ENCODE measurements at places on chromosomes 2 and 18.

DNA sequence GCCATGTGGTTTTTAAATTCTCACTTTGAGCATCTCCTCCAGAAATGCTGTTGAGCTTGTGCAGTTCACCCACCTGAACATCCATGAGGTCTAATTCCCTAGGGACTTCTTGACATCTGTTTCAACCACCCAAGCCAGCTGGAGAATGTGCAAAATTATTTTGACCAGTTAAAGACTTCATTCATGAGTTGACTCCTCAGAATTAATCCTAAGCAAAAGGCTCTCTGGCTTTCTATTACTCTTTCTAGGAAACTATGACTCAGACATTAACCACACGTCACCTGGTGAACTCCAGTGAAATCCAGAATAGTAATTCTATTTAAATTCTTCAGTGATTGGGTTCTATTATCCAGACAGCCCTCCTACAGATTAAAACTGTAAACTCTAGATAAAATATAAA, 247.5 kb downstream of the NBAS start:
- no peak for DNase-seq

DNA sequence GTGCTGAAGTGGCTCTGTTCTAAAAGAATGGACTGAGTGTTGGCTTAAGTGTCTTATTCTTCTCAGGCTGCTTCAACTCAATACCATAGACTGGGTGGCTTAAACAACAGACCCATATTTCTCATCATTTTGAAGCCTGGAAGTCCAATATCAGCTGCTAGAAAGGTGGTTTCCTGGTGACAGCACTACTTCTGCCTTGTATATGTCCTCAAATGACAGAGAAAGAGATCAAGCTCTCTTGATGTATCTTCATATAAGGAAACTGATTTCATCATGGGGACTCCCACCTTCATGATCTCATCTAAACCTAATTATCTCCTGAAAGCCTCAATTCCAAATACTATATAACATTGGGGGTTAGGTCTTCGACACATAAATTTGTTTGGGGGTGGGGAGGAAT, 449.7 kb upstream of the DSEL start:
- DNase-seq: no peak

DNA sequence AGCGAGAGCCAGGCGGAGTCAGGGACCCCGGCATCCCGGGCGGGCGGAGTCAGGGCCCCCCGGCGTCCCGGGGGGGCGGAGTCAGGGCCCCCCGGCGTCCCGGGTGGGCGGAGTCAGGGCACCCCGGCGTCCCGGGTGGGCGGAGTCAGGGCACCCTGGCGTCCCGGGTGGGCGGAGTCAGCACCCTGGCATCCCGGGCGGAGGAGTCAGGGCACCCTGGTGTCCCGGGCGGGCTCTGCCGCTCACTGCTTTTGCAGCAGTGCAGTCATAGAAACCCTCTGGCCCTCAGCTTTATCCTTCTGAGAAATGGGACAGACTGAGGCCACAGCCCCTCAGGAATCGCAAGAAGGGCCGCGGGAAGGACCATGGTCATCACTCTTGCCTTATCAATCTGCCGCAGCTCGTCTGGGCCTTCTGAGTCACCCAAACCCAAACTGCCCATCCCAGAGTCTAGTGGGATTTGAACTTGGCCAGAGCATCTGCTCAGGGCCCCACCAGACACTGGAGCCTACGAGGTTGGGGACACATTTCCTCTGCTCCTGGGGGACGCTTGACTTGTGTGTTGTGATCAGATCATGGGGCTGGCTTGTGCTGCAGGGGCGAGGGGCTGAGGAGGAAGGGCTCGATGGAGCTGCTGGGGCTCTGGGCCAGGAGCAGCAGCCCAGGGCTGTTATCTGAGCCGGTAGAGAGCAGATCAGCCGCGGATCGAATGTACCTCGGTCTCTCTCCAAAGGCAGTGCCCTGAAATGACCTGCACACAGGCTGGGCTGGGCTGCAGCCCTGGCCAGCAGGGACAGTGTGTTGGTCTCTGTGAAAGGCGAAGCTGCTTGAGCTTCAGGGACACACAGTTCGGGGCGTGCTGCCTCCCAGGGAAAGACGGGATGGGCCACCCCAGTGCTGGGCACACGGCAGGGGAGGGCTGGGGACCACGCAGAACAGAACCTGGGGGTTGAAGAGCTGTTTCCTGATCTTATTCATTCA, 290.1 kb upstream of the HDAC4 start:
- peak; percentile 20 for DNase-seq

GRCh38 chr2:110713513-110714362, 18.6 kb upstream of the ACOXL start:
- no peak for DNase-seq

GRCh38 chr2:119366161-119366648, 429 bp downstream of the C2orf76 start:
- no peak for DNase-seq

DNA sequence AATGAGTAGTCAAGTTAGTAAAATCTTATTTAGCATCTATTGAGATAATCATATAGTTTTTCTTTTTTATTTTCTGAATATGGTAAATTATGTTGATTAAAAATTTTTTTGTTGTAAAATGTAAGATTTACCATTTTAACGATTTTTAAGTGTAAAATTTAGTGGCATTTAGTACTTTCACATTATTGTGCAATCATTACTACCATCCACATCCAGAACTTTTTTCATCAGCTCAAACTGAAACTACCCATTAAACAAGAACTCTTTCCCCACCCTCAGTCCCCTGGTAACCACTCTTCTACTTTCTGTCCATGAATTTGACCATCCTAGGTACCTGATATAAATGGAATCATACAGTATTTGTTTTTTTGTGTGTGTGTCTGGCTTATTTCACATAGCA, 11.1 kb downstream of the RAB3GAP1 start:
- no peak for DNase-seq

DNA sequence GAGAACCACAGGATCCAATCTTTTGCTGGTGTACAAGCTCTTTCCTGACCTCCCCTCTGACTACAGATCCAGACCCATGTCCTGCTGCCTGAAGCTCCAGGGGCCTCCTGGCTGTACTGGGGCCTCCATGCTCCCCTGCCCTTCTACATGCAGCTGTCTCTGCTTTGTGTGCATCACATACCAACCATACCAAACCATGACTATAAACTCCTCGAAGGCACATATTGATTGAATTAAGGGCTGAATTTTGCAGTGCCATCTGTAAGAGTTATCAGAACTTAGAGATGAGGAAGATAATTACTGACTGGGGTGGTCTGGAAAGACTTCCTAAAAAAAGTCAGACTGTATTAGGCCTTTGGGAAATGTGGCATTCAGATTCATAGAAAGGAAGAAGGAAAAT, 139.9 kb upstream of the CXCR4 start:
- no peak for DNase-seq

DNA sequence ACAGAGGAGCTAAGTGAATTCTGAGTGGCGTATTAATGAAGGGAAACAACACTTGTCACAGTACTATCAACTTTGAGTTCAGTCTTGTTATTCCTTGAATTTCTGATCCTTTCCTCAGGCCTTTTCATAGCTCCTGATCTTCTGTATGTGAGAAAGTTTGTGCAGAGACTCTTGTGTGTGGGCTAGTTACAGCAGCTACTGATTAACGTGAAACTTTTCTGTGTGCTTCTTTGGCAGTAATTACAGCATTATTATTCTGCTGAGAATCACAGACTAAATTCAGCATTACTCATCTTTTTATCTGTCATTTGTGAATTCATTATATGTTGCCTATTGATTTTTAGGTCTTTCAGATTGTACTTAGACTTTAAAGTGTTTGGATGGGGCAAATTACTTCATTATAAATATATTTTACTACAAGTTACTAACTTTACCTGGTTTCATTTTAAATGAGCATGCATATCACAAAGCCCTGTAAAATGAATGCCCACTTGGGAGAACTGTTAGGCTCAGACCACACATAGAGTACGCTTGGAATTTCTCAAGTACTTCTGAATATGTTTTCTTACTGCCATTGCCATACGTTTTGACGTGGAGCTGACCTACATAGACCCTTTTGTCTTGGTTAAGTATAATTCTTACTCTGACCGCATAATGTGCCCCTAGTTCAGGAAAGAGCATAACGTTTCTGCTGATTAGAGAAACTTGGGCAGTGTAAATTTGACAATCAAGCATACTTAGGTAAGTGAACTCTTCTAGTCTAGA, 36.2 kb downstream of the CREB1 start:
- DNase-seq: no peak

DNA sequence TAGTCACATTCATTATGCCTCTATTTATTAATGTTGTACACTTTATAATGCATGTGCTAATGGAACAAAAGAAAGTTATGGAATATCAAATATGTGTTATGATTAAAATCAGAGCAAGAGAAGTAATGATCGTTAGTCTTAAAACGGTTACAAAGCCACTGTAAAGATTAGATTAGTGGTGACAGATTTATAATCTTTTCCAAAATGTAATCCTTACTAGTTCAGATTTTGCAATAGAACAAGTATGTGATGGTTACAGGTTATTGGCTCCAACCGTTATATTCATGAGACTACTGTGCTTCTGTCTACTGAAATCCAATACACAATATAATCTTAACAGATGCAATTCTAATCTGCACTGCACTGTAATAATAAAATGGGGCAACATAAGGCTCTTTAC, 180.6 kb downstream of the ZNF521 start:
- no peak for DNase-seq

- no peak for DNase-seq
These were observed 22.4 kb downstream of the PTPN2 start for GRCh38 chr18:12861637-12862036.

GRCh38 chr2:219701847-219702634, 74.6 kb downstream of the SLC4A3 start:
- no peak for DNase-seq

DNA sequence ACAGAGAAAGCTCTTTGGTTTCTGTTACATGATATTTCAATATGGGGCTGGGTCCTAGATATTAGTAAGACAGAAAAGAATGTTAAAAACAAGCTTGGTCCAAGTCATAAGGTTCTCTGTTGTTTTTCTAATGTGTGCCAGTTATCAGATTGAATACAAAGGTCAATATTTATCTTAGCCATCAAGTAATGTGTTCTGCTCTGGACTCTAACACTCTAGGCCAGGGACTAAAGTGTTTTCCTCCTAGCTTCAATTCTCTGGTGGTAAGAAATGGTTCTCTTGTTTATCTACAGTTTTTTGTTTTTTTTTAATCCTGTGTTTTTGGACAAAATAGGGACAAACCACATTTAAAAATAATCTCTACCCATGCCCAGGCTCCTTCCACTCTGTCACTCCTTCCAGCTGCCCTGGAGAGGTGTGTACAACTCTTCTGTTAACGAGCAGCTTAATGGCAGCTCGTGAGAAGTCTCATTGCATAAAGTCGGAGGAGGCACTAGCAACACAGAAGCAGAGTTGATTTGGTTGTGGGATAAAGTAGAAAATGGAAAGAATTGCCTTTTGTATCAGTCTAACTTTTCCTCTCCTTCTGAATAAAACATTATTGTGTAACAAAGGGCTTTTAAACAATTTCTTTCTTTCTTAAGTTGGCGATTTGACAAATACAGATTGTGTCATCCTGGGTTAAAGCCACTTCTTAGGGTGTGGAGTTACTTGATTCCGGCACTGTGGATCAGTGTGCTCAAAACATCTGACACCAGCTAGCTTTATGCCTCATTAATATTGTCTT, 8.0 kb upstream of the SESTD1 start:
- no peak for DNase-seq

DNA sequence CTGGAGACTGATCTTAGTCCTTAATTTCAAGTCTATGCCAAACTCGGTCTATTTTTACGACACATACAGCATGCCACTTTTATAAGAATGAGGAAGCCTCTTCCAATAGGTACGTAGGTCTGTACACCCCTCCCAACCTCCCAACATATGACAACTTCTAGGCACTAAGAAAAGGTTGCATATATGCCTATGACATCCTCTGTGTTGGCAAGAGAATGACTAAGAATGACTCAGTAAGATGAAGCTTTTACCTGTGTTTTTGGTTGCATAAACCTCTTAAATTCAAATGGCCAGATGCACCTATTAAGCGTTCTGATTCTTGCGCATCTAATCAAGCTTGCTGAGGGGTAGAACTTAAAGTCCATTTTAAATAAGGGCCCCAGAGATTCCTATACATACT, 586.4 kb upstream of the ZEB2 start:
- DNase-seq: no peak

- DNase-seq: no peak
These were observed 46.2 kb downstream of the PKP4 start for GRCh38 chr2:158502974-158503373.

DNA sequence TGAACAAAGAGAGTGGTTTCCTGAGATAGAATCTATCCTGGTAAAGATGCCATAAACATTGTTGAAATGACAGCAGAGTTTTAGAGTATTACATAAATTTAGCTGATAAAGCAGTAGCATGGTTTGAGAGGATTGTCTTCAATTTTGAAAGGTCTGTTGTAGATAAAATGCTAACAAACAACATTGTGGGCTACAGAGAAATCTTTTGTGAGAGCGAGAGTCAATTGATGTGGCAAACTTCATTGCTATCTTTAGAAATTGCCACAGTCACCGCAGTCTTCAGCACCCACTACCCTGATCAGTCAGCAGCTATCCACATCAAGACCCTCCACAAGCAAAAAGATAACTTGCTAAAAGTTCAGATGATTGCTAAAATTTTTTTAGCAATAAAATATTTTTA, 17.5 kb downstream of the VRK2 start:
- DNase-seq: no peak

GRCh38 chr2:604385-604784, 72.8 kb downstream of the TMEM18 start:
- DNase-seq: no peak

GRCh38 chr2:205297368-205297767, 384.9 kb upstream of the NRP2 start:
- DNase-seq: no peak

GRCh38 chr18:74419761-74420160, 37.3 kb downstream of the DIPK1C start:
- DNase-seq: no peak

DNA sequence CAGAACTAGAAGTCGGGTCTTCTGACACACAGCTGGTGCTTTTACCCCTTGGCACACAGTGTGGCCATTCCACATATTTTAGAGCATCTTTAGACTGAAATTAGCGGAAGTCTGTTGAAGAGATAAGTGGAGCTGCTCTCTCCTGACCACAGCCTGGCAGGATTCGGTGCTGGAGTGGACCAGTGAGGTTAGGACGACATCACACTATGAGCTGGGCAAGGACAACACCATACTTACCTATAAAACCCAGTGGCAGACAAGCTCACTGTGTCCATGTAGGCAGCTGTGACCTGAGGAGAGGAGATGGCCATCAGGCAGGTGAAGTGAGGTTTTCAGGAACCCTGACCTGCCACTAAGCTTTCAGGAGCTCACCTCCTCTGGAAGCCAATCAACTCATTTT, 70.1 kb downstream of the XDH start:
- DNase-seq: no peak

GRCh38 chr2:20551260-20551944, 99.5 kb downstream of the HS1BP3 start:
- no peak for DNase-seq

DNA sequence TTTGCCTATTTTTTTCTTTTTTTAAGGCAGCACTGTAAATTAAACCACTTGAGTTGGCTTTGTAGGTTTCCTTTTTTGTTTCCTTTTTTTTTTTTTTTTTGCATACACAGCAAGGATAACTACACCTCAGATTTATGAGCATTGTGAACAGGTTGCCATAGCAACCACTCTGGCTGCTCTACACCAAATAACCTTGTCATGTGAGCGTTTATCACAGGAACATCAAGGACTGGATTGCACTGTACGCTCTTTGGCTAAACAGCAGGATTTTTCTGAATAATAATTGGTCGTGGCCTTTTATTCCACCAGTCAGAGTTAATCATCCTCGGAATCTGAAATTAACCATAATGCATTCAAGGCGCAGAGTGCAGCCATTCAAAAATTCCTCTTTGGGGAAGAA, 199.1 kb upstream of the SLC14A2 start:
- no peak for DNase-seq

Measured in posterior cingulate gyrus (tissue), 11 donors.